CD4-positive, alpha-beta T cell treated with Interleukin-10 for 1 hour (primary cell): ENCODE measurements at places on chromosomes 6 and 20.

DNA sequence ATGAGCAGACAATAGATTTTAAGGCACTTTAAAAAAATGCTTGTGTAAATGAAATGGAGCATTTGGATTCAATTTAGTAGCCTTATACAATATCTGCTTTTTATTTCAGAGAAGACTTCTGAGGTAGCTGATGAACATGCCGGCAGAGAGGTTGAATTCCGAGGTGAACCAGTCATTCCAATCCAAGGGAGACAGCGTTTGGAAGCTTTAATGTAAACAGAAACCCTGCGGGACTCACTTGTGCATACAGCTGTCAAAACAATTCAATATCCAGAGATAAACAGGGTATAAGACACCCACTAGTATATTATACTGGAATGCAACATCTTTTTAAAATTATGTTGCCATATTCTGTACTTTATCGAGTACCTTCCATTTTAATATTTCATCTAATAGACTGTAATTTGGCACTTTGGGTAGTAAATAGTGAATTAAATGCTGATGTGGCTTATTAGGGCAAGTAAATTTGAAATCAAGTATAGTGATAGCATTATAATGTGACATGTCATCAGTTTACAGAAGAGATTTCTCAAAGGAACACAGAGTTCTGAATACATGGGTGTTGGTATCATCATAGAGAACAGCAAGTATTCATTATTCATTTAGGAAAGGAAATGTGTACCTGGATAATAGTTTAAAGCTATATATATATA lies 347.7 kb downstream of the PRKN start:
- no peak for DNase-seq

- peak; percentile 43 for DNase-seq
These were observed 777 bp downstream of the SRSF6 start for GRCh38 chr20:43458422-43458924.

GRCh38 chr6:146697921-146698320 lies 99.1 kb downstream of the ADGB start:
- no peak for DNase-seq

- no peak for DNase-seq
These were observed 93.7 kb upstream of the CBLN4 start for GRCh38 chr20:56098981-56099500.

- no peak for DNase-seq
These were observed 581.6 kb upstream of the FLRT3 start for GRCh38 chr20:14918976-14919375.

DNA sequence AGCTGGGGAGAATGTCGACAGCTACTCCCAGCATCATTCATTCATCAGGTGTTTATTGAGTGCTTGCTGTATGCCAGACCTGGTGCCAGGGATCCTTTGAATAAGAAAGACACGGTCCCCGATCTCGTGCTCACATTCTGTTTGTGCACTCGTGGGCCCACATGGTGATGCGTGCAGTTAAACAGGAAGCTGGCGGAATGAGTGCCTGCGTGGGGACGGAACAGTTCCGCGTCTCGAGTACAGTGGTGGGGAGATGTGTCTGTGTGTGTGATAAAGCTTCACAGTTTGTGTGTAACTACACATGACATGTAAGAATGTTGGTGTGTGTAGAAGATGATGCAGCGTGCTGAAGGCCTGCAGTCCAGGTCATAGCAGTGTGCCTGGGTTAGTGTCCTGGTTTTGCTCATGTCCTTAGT lies 6.5 kb downstream of the RBM38 start:
- DNase-seq, result peak; percentile 60

DNA sequence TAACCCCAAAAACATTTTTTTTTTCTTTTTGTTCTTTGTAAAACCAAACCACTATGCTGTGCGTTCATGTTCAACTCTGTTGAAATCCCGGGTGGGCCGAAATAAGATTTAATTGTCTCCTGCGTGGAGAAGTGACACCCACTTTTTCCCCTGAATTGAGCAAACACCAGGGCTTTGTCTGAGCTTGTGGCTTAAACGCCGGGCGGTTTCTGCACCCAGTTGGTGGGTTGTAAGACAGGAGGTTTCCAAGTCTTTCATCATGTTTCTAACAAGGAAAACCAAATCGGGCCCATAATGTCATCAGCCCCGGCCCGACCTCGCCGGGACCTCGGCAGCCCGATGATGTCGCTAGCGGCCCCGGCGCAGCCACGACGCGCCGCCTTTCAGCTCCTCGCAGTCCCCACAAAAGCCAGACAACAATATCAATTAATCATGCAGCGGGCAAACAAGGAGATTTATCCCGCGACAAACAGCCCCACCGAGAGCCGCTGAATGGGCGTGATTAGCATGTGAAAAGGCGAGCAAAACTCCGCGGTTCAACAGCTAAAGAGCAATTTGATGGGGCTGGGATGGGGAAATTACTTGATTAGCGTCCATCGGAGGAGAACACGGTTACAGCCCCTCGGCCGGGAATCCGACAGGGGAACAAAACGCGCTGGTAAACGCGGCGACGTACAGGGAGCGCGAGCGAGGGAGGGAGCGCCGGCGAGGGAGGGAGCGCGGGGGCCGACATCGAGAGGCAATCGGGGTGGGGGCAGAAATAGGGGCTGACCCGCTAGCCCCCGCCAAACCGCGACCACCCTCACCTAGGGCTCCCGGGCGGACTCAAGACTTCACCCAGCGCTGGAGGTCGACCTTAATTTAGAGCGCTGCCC lies 5.3 kb downstream of the LINC00237 start:
- peak; percentile 18 for DNase-seq

DNA sequence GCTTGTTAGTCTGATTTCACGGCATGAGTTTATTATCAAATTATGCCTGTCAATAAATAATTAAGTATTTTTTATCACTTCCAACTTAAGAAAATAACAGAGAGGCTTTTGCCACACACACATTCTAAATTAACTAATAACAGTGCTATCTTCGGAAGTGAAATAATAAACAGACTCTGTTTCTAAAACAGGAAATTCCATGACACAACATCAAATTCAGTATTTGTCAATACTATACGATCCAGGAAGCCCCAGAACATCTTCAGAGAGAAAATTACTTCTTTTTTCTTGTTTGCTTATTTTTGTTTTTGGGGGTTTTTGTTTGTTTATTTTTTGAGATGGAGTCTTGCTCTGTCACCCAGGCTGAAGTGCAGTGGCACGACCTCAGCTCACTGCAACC lies 150.7 kb upstream of the PRDM1 start:
- no peak for DNase-seq
